Activated CD8-positive, alpha-beta memory T cell treated with anti-CD3 and anti-CD28 coated beads for 48 hours (primary cell): ENCODE measurements at places on chromosomes 4 and X.

- DNase-seq, result no peak
Observed at GRCh38 chr4:8472689-8473197, 32.2 kb downstream of the TRMT44 start.

- no peak for DNase-seq
Observed at GRCh38 chrX:97685753-97686152, 802.0 kb downstream of the RPA4 start.

DNA sequence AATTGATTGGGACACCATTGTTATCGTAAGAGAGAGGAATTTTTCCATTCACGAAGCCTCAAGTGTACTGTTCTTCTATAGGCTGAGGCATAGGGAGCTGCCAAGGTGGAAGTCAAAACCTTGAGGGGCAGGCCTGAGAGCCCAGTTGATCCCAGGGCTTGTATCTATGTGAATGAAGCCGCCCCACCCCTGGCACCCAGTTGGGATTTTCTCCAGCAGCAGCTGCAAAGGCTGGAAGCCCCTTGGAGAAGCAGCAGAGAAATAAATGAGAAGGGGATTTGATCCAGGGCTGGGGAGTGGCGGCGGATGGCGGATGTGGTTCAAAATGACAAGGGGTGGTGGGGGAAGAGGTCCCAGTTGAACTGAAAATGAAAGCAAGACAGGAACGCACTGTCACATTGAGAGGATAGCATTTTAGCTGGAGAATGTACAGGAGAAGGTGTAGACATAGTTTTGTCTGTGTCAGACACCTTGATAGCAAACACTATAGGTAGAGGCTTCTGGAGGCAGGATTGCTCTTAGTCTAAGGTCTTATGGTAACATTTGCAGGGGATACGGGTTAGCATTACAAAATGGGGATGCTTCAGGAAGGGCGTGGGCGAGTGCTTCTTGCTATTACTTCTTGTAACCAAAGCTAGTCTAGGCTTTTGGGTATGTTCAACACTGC lies 32.6 kb downstream of the DOCK11 start:
- no peak for DNase-seq

GRCh38 chr4:38670939-38671591 lies 7.1 kb downstream of the KLF3 start:
- DNase-seq, result no peak

- no peak for DNase-seq
Observed at GRCh38 chrX:25941087-25941486, 197.1 kb upstream of the MAGEB18 start.

DNA sequence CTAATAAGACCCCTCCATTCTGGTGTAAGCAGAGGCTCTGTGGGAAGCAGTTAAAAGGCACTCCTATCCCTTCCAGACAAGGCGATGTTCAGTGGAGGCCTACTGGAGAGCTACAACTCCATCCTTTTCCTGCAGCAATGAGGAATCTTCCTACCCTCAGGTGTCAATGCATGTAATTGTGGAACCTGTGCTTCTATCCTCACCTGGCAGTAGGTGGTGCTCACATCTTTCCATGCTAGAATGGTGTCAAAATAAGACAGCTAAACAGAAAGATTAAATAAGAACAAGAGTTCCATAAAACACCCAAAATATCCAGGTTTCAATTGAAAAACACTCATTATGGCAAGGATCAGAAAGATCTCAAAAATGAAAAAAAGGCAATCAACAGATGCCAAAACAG lies 224.6 kb downstream of the IL15 start:
- DNase-seq, result no peak

- no peak for DNase-seq
Observed at GRCh38 chr4:186910385-186910784, 186.7 kb upstream of the FAT1 start.

DNA sequence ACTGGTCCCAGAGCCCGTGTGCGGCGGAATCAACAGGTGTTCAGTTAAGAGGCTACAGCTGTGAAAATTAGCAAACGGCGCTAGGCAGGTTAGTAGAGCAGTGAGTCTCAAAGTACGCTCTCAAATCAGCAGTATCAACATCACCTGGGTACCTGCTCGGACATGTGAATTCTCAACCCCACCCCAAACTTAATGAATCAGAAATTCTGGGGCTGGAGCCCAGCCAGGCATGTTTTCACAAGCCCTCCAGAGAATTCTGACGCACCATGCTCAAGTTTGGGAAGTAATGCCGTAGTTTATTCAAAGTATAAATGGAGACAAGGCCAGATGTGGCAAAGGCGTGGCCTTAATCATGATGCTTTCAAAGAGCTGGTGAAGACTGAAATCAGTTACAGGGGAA lies 58.2 kb upstream of the PTCHD1 start:
- DNase-seq, result no peak

- DNase-seq, result no peak
Observed at GRCh38 chr4:31979988-31980387, 1259.8 kb downstream of the PCDH7 start.
